Activated naive CD4-positive, alpha-beta T cell (primary cell): ENCODE measurements at places on chromosomes 5 and 9.

DNA sequence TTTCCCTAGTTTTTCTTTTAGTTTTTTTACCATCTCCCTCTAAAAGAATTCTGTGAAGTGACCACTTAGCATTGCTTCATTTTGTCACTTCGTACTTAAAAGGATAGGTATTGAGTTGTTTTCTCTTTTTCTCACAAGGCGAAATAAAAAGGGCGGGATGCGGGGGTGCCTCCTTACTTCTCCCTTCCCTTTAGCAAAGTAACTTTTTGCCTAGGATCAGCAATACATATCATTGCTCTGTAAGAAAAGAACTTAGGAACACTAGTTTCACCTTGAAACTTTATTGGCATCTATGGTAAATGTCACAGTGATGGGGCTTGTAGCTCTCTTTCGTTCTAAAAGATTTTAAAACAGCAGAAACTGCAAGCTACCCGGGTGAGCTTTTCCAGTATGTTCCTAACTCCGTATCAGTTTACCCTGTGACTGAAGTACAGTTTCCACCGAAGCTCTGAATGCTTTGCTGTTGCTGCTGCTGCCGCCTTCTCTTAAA, 4.1 kb downstream of the PRDM6 start:
- no peak for DNase-seq

GRCh38 chr9:15606643-15607472, 54.0 kb downstream of the CCDC171 start:
- no peak for DNase-seq

- DNase-seq, result no peak
These were observed 599.6 kb upstream of the GRAMD2B start for GRCh38 chr5:125823572-125823971.

DNA sequence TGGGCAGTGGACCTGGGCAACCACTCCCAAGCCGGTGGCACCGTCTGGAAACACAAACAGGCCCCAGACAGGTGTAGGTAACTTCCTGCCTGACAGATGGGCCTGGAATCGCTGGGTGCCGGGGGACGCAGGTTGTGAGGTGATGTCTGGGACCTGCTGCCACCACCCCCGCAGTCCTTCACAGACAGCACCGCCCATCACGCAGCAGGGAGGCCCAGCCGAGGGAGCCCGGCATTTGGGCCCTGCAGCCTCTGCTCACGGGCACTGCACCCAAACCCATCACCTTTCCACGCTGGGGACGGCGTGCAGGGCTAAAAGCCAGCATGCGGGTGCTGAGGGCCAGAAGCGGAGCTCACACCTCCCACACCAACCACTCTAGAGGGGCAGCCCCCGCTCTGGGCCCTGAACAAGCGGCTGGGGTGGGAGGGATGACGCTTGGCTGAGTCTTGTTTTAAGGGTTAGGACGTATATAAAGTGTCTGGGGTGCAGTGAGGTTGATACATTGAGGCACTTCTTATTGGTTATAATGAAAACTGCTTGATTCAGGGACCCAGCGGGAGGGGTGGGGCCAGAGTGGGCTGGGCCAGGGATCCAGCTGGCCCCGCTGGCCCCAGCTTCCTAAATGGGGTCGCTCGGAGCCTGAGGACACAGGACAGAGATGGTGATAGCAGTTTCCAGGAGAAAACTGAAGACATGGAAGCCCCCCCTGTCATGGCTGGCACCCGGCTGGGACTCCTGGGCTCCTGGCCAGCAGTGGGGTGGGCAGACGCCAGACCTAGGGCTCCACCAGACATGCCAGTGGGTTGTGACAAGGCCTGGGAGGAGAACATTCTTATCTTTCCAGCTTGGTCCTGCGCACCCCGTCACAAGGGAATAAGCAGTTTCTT, 11.3 kb downstream of the MYMK start:
- no peak for DNase-seq

DNA sequence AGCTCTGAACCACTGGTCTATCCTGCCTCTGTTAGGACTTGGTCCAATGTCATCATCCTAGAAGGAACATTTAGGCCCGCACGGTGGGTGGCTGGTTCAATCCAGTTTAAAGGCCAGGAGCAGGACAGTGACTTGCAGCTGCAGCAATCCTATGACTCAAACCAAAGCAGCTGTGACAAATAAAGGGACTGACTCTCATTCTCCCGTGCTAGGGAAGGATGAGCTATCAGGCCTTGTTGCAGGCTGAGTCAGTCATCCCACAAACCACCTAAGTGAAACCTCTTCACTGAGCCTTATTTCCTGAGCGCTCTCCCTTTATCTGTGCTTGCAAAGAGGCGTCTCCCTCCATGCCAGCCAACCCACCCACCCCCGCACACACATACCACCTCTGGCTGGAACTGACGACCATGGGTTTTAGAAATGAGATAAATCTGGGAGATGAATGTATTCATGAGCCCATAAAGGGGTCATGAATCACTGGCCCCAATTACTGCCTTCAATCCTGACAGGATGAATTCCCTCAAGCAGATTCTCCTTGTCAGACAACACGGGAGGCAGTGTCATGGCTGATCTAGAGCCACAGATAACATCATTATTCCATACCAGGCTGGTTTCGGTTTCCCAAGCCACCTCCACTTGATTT, 93.4 kb downstream of the KCNIP1 start:
- no peak for DNase-seq

GRCh38 chr5:173534664-173535063, 81.8 kb downstream of the BOD1 start:
- DNase-seq, result no peak

- no peak for DNase-seq
These were observed 74.9 kb downstream of the C9orf152 start for GRCh38 chr9:110133059-110133458.

DNA sequence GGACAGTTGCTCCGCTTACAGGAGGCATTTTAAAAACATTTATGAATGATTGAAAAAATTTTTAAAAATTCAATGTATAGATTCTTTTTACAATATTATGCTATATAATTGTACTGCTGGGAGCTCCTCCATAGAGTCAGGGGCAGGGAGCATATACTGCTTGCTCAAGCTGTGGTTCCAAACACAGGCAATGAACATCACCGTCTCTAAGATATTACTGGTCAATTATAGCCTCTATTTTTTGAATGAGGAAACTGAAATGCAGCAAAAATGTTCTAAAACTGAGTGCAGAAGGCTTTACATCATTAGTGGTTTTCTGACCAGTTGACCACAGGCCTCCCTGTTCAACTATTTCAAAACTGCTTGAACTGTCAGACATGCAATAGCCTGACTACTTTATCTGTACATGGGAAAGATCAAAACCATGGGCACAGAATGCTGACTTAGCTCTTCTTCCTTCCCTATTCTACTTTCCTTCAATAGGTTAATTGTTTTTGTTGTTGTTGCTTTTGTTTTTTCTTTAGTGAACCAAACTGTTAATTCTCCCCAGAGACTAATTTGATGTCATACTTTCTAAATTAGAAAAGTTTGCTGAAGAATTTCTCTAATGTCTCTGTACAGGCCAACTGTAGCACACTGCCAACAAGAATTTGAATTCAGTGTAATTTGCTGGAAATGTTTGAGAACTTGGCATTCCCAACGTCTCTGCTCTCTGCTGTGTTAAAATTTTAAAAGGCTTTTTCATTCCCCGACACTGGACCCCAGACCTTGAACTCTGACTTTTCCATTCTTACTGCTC, 107.6 kb upstream of the MPDZ start:
- no peak for DNase-seq
